ENCODE measurements at places on chromosomes 12 and 14.

GRCh38 chr12:57737467-57738460 is 778 bp downstream of the AGAP2 start:
- no peak for DNase-seq

DNA sequence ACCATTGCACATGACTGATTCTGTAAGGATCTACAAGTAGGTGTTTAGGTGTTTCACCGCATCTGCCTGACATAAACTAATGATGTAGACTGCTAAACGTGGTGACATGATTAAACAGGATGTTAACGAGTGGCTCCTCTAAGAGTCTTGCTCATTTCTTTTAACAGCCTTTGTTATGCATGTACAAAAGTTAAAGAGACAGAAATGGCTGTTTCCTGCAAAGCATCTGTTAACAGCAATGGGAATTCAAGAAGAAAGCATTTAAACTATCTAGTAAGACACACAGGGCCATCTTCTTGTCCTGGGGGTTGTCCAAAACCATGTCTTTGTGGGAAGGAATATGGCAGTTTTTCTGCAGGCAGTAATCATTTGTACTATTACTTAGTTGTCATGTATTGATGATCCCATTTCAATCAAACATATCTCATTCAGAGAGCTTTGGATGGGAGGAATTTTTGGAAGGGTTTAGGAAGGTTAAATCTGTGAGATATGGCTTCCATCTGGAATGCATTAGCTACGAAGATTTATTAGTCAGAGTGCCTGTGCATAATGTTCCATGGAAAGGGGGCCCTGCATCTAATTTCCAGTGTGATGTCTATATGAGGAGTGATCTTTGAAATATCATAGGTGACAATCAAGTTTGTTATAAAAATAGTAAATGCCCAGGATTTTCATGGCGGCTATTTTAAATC is 495.1 kb downstream of the EGLN3 start:
- DNase-seq: no peak

GRCh38 chr14:55605793-55606192 is 25.8 kb downstream of the KTN1 start:
- no peak for DNase-seq

- no peak for DNase-seq
These were observed 42.0 kb upstream of the RASSF3 start for GRCh38 chr12:64568298-64568697.

DNA sequence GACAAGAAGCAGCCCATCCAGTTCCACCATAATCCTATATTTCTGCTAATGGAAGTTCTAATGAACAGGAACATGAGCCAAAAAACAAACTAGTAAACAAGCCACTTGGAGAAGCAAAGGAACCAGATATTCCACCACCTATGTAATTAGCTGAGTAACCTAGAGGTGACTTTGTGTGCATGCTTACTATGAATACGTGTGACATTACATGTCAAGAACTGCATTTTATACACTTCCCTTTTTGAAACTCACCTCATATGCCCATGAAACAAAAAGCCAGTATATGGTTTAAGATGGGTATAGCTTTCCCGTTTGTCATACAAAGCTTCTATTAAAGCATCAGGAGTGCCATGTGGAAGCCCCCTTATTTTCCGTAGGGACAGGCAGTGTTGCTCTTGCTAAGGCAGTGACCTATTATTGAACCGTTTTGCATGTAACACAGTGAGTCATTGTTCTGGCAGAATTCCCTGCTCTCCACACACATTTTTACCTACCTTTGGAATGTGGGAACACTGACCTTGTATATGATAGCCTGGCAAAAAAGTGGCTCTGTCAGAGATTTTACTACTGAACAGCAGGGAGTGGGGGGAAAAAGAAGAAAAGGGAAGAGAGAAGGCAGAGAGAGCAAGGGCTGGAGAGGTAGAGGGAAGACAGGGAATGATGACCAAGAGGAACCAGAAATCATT is 34.8 kb upstream of the FRMD6 start:
- DNase-seq: peak; percentile 76

DNA sequence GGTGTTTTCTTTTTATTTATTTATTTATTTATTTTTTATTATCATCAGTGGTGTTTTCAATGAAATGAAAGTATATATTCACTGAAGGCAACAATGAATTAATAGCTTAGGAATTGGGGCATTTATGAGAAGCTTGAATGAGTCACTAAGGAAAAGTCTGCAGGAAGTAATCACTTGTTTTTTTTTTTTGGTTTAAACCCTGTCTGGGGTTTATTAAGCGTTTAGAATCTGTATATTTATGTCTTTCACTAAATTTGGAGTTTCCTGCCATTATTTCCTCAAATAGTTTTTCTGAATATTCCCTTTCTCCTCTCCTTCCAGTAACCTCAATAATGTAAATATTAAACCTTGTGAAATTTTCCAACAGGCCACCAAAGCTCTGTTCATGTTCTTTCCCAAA is 85.5 kb downstream of the TESC start:
- DNase-seq: no peak

DNA sequence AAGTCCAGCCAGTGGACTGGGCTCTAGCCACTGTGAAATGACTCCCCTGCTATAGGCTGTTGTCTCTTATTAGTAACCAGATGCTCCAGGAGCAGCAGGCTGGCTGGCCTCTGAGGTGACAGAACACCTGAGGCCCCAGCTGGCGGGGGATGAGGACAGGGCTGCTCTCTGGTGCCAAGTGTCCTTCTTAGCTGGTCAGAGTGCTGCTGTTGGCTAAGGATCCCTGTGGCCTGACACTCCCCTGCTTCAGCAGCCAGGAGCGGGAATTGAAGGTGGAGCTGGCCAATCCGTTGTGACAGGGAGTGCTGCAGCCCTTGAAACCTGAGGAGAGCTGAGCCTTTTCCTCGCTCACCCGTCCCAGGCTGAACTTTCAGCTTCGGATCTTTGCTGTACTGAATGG is 30.7 kb downstream of the TMEM229B start:
- DNase-seq: no peak

GRCh38 chr12:6340745-6341416 is 995 bp downstream of the TNFRSF1A start:
- DNase-seq: no peak
